Tibial nerve (tissue), 4 donors: ENCODE measurements at places on chromosomes 16 and 17.

DNA sequence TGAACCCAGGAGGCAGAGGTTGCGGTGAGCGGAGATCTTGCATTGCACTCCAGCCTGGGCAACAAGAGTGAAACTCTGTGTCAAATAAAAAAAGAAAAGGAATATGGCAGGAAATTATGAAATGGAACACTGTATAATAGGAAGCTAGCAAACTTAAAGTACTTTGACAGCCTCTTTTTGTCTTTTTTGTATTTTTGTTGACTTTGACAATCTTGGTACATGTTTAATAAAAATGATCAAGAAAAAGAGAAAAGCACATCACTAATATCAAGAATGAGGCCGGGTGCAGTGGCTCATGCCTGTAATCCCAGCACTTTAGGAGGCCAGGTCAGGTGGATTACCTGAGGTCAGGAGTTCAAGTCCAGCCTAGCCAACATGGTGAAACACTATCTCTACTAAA lies 5.5 kb downstream of the ATF7IP2 start:
- DNase-seq: no peak

GRCh38 chr17:35942588-35943186 lies 826 bp downstream of the LYZL6 start:
- DNase-seq: no peak

DNA sequence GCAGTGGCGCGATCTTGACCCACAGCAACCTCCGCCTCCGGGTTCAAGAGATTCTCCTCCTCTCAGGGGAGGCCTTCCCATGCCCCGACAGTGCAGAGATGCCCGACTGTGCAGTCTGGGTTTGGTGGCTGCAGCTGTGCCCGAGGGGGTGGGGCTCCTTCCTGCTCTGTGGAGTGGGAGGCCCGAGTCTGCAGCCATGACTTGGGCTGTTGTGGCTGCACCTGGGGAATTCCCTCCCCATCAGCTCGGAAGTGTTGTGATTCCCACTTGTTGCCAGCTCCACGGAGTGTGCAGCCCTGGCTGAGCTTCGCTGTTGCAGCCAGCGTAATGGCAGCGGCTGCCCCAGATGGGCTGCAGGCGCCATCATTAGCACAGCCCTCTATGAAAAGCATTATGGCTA lies 66.4 kb upstream of the SMIM36 start:
- DNase-seq: peak; percentile 28

GRCh38 chr17:14014657-14015056 lies 54.6 kb upstream of the COX10 start:
- DNase-seq: no peak

DNA sequence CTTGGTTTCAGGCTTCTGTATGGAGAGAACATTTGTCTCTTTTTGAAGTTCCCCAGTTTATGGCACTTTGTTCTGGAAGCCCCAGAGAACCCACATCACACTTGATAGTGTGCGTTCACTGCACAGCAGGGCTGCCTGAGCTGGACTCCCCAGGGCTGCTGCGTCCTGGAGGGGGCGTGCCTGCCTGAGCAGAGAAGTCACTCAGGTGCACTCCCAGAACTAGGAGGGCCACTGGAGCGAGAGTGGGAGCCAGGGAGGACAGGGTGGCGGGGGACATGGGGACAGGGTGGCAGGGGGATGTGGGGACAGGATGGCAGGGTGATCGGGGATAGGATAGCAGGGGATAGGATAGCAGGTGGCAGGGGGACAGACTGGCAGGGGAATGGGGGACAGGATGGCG lies 43.9 kb upstream of the ZNF469 start:
- DNase-seq: no peak

DNA sequence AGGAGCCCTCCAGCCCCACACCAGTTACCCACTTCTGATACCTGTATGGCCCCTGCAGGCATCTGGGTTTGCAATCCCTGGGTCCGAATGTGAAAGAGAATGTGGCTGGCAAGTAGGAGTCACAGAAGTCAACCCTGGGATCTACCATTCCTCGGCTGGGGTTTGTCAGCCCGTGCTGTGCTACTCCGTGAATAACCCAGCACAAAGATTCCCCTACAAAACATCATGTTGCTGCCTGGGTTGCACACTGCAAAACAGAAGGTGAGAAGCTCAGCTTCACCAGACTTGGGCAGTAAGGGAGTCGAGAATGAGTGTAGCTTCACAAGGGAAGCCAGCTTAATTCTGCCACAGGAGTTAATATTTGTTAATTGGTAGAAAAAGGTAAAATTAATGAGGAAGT lies 137.1 kb downstream of the ZFHX3 start:
- no peak for DNase-seq

DNA sequence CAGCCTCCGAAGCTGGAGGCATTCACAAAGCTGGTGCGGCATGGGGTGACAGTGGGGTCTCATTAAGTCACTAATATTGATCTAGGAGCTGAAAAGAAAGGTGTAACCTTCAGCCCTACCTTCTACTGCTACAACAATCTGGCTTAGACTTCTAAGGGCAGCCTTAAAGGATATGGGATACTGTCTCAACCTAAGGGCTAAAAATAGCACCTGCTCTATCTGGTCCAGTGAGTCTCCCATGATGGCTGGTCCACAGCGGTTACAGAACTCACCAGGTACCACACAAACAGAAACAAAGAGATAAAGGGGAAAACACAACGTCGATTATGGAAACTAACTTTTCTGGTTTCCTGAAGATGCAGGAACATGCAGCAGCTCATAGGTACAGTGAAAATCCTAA lies 115.8 kb downstream of the SMG6 start:
- DNase-seq: no peak

GRCh38 chr16:57939872-57940224 lies 31.1 kb downstream of the CNGB1 start:
- DNase-seq: no peak

DNA sequence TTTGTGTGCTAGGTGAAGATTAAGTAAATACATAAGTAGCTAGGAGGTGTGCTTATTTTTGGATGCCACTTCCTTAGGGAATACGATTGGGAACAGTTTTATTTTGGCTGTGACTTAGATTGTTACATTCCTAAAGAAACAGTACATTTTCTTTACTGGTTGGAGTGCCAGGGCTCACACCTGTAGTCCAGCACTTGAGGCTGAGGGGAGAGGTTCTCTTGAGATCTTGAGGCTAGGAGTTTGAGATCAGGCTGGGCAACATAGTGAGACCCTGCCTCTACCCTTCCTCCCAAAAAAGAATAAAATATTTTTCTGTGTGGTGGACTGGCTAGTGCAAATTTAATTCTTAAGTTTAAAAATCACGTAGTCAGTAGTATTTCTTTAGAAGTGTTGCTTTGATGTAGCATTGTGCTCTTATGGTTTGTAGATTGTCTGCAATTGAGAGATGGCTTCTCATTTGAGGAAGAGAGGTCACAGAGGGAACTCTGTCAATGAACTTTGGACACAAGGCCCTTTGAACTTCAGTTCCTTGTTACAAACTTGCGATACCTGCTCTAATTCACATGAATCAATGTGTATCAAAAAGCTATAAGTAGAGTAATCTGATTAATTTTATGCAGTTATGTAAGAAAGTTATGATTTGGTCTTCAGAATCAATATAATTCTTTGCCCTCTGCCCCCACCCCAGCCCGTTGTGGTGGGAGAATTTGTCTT lies 7.1 kb downstream of the HAPSTR1 start:
- no peak for DNase-seq

GRCh38 chr16:58121132-58121531 lies 8.0 kb downstream of the CFAP20 start:
- DNase-seq: no peak

GRCh38 chr16:27760789-27761176 lies 210.8 kb downstream of the KATNIP start:
- no peak for DNase-seq

DNA sequence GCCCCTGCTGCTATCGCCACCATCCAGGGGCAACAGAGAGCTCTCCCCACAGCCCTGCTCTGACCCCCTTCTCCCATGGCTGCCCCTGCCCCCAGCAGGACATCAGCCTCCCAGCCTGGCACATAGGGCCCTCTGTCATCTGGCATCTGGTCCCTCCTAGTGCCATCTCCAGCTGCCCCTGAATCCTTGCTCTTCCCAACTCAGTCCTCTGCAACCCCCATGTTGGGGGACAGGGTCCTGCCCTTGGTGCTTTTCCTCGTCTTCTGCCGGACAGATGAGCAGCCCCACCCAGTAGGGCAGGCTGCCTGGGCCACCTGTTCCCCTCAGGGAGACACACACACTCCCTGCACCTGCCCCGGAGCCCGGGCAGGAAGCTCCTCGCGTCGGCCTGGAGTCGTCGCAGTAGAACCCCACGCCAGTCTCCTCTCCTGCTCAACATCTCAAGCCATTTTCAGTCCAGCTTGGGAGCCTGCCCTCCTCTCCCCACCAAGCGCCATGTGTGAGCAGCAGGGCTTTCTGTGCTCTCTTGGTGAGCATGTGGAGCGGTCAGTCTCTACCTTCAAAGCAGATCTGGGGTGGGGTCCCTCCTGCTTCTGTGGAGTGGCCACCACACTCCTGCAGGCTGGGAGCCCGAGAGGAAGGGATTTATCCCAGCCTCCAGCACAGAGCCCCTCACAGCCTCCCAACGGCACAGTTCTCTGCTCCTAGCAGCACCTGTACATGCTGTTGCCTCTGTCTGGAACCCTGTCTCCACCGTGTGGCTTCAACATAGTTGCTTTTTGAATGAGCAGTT lies 28.2 kb downstream of the TNFRSF13B start:
- DNase-seq: no peak

DNA sequence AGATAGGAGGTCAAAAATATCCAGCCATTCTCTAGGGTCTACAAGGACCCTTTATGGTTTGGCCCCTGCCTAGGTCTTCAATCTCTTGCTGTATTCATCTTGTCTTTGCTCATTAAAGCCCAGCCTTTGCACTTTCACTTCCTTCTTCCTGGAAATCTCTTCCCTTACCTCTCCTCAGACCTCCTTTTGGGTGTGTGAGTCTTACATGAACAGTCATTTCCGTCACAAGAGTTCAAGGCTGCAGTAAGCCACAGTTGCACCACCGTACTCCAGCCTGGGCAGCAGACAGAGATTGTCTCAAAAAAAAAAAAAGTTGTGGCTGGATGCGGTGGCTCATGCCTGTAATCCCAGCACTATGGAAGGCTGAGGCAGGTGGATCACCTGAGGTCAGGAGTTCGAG lies 6.0 kb upstream of the ATP1B2 start:
- DNase-seq: no peak

- DNase-seq: no peak
Observed at GRCh38 chr16:66462912-66463311, 35.8 kb downstream of the BEAN1 start.

GRCh38 chr16:29729116-29729521 lies 16.7 kb downstream of the C16orf54 start:
- no peak for DNase-seq

GRCh38 chr16:13561291-13562070 lies 358.5 kb upstream of the ERCC4 start:
- no peak for DNase-seq

GRCh38 chr16:30342751-30343490 lies 12.2 kb downstream of the CD2BP2 start:
- no peak for DNase-seq

DNA sequence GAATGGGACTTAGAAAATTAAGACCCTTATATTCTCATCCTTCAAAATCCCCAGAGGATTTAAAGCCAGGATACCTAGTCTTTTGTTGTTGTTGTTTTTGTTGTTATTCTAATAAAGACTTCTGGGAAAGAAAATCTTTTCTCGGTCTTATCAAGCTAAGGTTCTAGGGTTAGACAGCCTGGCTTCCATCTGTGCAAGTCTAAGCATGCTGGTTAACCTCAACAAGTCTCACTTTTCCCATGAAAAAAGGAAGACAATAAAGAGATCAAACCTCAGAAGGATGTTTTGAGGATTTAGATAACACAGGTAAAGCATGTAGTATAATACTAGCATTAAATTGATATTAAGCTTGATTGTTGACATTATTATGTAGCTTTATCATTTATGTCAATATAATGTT lies 486.4 kb upstream of the SOX9 start:
- DNase-seq: no peak

DNA sequence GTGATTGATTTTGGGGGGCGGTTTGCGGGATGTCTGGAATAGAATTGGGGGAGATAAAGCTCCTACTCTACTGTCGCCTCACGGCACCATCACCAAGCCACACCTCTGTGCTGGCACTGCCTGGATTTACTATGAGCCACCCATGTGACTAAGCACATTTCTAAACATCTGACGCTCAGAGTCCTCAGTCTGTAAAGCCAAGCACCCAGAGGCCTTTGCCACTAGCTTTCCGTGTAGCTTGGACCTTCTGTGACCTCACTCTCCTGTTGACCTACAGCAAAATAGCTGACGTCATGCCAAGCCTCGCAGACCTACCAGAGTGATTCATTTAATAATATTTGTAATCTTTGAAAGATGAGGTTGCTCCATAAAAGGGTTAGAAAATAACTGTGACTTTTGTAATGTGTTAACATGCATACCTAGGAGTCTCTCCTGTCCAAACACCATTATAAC lies 38.5 kb upstream of the MYOCD start:
- peak; percentile 24 for DNase-seq

- no peak for DNase-seq
Observed at GRCh38 chr16:10878644-10879501, 1.9 kb downstream of the CIITA start.

DNA sequence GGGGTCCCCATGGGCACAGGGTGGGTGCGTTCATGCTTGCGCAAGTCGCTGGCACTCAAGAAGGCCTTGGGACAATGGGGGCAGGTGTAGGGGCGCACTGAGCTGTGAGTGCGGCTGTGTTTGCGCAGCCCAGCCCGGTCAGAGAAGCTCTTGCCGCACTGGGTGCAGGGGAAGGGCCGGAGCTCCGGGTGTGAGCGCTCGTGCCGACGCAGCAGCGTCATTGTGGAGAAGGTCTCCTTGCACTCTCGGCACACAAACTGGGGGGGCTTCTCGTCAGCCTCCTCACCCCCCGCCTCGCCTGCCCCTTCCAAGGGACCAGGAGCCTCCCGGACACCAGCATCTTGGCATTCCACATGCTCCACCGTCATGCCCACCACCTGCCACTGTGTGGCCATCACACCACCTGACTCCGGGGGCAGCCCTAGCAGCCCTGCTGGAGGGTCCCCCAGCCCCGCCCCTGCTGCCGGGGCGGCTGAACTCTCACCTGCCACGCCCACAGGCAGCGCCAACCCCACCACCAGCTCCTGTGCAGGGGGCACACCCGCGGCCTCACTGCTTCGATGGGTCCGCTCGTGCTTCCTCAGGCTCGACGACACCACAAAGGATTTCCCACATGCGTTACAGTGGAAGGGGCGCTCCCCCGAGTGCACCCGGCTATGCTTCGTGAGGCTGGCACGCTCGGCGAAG lies 12.8 kb downstream of the ZNF668 start:
- no peak for DNase-seq

DNA sequence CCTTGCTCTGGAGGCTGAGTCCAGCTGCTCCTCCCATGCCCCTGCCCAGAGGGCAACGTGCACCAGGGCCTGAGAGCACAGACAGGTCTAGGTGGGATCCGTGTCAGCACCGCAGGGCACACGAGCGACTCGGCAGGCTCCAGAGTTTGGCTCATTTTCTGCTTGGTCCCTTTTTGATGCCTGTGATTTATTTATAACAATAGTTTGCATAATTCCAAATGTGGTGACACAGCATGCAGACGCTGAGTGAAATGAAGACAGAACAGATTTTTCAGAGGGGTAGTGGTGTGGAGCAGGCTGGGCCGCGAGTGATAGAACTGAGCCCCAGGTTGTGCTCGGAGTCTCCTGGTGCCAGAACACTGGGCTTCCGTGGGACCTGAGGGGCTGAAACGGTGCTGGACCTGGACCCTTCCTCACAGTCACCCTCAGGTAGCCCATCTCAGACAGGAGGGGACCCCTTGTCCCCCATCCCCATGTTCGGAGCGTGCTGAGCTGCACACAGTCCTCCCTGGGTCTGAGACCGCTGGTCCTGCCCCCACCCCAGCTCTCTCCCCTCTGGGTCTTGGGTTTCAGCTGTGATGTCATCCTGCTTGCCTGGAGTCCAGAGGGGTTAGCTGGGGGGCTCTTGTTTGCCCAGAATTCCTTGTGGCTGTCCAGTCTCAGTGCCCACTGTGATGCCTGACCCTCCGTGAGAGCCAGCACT lies 95.9 kb downstream of the METRNL start:
- DNase-seq: peak; percentile 7
